Fibroblast of gingiva (primary cell): ENCODE measurements at places on chromosomes 12 and 14.

- DNase-seq = no peak
Measured at GRCh38 chr12:77045183-77045582, 20.2 kb downstream of the E2F7 start.

DNA sequence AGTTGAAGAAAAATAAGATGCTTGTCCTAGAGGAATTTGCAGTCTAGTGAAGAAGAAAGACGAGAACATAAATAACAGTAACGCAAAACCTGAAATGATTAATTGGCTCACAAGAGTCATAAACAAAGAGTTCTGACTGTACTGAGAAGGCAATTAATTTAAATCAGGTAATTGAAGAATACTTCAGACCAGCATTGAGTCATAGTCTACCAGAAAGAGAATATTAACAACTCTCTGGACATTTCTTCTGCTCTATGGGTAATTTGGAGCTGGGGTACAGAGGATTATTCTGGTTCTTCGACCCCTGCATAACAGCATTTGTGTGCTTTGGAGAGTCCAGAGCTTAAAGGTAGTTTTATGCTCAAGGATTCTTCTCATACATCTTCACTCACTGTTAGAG lies 390.3 kb upstream of the DCN start:
- DNase-seq = no peak

DNA sequence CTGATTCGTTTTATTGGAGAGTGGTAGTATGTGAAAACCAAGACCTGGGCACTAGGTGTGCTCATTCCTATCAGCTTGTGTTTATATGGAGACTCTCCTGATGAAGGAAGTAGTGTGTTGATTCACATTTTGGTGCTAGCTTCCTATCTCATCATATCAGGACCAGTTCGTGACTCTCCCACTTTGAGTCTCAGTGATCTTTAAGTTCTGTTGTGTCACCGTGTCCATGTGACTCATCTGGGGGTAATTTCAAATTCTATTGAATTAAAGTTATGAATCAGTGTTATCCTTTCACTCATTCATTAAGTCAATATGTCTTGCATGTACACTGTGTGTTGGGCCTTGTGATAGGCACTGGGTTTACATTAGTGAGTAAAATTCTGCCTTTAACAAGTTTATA lies 180.2 kb downstream of the CACNA1C start:
- DNase-seq = peak; percentile 11

DNA sequence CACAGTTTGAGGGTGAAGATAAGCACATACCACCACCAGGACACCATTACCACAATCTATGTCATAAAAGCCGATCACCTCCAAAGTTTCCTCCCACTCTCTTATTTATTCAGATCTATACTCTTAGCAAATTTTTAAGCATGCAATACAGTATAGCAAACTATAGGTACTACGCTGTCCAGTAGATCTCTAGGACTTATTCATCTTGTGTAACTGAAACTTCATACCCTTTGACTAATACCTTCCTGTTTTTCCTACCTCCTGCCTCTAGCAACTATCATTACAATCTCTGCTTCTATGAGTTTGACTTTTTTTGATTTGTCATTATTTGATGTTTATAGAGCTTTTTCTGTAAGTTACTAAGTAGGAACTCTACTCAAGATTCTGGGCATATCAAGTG lies 84.5 kb upstream of the MANSC4 start:
- no peak for DNase-seq

- DNase-seq = peak; percentile 4
Measured at GRCh38 chr14:58362798-58363412, 32.8 kb upstream of the TOMM20L start.

- no peak for DNase-seq
Measured at GRCh38 chr12:47807338-47807737, 12.4 kb downstream of the HDAC7 start.

DNA sequence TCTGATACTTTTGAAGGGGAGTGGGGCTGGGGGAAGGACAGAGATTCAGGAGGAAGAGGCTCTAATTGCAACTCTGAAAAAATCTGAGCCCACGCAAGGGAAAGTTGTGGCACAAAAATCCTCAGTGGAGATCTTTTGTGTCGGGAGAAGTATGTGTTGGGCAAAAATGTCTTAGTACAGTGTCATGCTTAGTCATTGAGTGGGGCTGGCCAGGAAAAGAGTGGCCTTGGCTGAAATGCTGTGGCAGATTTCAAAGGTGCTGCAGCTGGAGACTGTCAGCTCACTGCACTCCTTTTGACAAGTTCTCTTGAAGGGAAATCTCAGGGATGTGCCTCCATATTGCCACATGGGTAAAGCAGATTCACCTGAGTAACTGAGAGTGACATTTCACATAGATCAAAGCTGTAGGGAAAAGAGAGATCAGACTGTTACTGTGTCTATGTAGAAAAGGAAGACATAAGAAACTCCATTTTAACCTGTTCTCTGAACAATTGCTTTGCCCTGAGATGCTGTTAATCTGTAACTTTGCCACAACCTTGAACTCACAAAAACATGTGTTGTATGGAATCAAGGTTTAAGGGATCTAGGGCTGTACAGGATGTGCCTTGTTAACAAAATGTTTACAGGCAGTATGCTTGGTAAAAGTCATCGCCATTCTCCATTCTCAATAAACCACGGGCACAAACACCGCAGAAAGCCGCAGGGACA lies 36.0 kb upstream of the GLIPR1 start:
- DNase-seq = peak; percentile 39

DNA sequence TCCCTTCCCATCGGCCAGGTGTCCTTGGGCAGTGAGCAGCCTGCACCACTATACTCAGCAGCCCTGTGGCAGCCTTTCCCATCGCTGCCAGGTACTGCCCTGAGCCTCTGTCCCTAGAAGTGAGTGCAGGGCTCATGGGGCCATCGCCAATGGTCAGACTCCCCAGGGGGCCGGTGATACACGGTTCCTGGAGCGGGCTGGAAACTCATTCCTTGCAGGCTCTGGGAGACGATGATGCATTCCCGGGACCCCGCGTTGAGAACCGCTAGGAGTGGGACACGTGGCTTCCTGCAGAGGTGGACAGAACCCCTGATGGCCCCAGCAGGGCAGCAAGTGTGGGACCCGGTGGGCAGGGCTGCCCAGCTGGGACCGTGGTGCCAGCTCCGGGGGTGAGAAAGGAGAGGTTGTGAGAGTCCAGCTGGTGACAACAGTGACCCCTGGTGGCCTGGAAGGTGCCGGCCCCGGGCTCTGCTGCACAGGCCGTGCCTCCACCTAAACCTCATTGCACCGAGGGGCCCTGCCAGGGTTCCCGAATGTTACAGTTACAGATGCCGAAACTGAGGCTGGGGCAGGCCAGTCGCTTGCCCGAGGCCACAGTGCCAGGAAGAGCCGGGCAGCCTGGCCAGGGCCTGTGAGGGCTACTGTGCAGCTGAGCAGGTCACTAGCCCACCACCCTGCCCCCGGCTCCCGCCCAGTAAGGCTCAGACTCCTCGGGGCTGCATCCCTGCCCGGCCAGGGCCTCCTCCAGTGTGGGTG lies 33.8 kb downstream of the FBRSL1 start:
- DNase-seq = peak; percentile 13

DNA sequence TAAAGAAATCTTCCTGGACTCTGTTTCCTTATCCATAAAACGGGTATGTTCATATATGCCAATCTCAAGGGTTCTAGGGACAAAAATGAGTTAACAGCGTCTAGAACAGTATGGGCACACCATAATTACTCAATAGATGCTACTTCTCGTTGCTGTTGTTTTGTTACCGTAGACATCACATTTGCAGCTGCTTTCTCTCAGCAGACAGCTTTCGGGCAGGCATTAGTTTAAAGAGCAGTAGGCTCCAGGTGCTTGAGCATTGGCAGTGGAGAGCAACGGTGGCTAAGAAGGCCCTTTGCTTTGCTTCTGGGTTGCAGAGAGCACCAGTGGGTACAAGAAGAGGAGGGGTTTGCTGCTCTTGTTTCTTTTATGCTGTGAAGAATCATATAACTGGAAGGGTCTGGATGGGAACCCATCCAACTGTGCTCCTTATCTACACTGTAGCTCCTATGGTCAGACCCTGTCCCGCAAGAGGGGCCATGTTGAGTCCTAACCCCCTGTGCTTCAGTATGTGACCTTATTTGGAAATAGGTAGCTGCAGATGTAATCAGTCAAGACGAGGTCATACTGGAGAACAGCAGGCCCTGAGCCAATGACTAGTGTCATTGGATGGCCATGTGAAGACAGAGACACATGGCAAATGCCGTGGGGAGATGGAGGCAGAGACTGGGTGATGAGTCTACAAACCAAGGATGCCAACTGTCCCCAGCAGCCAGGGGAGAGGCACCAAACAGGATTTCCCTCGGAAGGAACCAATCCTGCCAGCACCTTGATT lies 120.0 kb downstream of the RBM19 start:
- no peak for DNase-seq

GRCh38 chr12:109432842-109433304 lies 44.2 kb downstream of the KCTD10 start:
- peak; percentile 76 for DNase-seq

GRCh38 chr12:33322519-33322918 lies 117.1 kb downstream of the SYT10 start:
- no peak for DNase-seq

DNA sequence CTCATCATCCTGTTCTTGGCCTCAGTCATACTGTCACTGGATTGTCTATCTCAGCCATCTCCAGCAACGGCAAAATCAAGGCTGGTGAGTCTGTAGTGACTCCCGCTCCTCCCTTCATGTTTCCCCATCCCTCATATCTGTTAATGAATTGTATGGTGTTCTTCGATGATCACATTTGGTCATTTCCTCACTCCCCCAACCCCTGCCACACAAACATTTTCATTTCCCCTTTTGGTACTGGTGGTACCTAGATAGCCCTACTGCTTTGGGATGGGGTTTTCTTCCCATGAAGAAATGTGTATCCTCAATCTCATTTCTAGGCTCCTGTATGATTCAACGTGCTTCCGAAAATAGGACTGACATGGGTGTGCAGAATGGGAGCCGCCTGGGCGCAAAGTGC lies 2.7 kb upstream of the KLHL33 start:
- no peak for DNase-seq

- DNase-seq = no peak
Measured at GRCh38 chr14:63682727-63683593, 41.3 kb upstream of the WDR89 start.

DNA sequence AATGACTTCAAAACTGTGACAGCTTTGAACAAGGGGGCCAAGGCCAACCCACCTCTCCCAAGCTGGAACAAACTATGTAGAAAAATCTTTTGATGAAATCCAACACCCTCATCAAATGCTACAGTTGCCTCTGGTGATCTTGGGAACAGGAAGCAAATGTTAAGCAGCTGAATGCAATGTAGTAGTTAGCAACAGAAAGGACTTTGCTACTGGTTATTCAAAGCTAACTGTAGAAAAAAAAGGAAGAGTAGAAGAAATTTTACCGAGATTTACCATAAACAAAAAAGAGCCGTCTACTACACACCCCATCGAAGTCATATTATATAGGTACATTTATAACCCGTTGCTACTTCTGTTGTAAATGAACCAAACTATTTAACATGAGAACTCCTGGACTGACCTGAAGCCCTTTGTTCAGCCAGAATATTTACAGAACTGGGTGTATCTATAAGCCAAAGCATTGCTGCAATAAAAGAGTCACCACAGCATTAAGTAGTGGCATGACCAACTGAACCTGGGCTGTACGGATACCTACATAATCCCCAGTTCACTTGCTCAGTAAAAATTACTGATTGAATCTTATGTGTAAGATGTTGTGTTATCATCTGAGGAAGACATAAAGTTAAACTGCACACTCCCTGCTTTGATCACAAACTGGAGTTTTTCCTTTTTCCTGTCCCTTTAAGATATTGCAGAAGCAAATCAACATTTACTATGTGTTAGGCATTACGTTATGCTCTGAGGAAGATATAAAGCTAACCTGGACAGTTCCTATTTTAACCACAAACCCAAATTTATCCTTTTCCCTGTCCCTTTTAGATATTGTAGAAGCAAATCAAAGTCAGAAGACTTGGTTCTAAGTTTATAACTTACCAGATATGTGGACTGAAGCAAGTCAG lies 25.1 kb downstream of the SYNJ2BP start:
- no peak for DNase-seq

- DNase-seq = no peak
Measured at GRCh38 chr12:42221726-42222125, 16.3 kb downstream of the YAF2 start.

DNA sequence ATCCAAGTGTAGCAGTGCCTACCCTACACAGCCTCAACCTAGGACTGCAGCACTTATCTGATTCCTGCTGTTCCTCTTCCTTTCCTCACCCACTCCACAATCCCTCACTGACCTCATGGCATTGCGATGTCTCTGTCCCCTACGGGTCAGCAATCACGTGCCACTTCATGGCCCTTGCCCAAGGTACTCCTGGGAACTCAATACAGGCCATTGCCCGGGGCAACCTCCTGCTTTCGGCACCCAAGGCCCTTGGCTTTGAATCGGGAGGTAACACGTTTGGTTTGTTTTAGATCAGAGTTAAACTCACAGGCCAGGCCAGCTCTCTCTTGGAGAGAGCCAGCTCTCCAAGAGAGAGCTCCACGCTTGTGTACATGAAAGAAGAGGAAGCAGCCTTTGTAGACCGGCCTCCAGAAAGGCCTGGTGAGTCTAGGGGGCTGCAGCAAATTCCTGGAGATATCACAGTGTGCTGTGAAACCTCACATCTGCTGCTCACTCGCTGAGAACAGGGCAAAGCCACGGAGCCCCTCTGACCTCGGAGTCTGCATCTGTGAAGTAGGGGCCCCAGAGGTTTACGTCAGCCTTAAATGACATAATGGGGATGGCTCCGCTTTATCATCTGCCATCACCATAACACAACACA lies 12.2 kb downstream of the CLMN start:
- no peak for DNase-seq

GRCh38 chr12:117010693-117011451 lies 88.3 kb downstream of the TESC start:
- DNase-seq = peak; percentile 24

DNA sequence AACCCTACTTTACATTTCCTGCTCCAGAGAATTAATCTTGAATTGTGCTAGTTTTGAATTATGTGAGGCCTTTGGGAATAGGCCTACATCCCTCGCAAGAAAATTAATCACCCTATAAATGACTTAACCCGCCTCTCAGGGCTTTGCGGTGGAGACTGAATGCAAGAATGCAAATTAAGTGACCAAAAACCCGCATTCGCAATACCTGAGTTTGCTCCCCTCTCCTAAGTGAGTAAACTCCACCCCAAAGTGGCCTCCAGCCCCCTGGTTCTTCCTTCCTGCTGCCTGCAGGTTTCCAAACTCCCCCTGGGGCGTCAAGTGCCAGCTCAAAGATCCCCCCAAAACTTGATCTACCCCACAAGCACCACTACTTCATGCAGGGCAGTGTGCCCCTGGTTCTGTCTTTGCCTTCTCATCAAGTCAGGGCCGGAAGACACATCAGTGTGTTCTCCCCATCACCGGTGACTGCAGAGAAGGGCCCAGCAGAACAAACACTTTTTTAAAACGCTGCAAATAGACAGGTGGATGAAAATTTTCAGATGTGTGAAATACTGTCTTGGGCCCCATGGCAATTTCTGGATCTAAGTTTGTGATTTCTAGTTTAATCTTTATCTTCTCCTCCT lies 644.7 kb downstream of the VRK1 start:
- DNase-seq = no peak

DNA sequence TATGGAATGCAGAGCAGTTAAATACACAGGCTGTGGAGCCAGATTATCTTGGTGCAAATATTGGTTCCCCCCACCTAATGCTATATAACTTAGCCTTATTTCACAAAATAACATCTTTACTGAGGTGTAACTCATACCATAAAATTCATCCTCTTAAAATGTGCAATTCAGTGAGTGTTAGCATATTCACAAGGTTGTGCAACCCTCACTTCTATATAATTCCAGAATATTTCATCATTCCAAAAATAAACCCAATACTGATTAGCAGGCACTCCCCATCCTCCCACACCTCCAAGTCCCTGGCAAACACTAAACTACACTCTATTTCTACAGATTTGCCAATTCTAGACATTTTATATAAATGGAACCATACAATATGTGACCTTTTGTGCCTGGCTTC lies 116.3 kb upstream of the CNTN1 start:
- no peak for DNase-seq
